H1 (cell line): ENCODE measurements at places on chromosomes 7 and 10.

DNA sequence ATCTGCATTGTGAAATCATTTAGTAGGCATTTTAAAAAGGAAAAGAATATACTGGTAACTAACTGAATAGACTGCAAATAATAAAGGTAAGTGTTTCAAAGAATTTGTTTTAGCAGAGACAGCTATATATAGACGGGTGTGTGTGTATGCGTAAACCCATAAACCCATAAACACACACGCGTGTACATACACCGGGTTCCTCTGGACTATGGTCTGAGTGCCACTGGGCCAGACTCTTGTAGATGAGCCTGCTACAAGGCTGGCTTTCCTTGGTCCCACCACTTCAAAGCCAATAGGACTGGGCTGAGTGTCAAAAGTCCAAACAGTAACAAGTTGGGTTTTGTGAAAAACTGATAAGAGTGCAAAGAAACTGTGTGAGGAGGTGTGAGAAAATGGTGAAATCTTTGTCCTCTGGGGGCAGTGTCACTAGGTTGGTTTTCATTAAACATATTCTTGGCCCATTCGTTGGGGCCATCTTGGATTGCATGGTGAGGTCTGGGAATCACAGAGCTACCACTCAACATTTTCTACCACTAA lies 39.8 kb downstream of the GNA12 start:
- DNase-seq = no peak
- H3K36me3 ChIP-seq = no peaks in the 10 kb centered on the region
- peaks cover 20% of the 10 kb centered on the region for H3K4me1 ChIP-seq
- no peak overlapping the region for H3K27ac ChIP-seq
- H3K27me3 ChIP-seq = no peaks in the 10 kb centered on the region

GRCh38 chr7:138292951-138293350 lies 167.1 kb upstream of the TRIM24 start:
- no peak overlapping the region for H3K27ac ChIP-seq
- no peaks in the 10 kb centered on the region for H3K4me1 ChIP-seq
- no peak overlapping the region for H3K4me3 ChIP-seq
- no peaks in the 10 kb centered on the region; the same call in 1 of the 2 replicates for H3K36me3 ChIP-seq
- no peaks in the 10 kb centered on the region for H3K27me3 ChIP-seq
- no peak for DNase-seq

DNA sequence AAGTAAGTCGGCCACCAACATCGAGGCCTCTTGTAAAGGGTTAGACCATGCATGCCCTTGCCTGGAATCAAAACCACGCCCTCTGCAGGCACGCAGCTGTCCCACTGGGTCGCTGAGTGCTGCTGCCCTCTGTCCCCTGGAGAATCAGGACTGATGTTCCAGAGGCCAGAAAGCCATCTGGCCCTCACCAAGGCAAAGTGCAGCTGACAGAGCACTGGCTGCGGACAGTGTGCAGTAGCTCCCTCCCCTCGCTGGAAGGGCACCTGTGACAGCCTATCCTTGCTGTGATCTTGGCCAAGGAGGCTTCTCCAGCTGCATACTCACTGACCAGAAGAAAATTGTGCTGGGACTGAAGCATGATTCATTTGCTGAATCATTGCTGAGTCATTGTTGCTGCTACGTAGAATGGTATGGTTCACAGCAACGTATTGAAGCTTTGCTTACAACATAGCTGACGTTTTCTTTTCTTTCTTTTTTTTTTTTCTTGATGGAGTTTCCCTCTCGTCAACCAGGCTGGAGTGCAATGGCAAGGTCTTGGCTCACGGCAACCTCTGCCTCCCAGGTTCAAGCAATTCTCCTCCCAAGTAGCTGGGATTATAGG lies 30.4 kb downstream of the DDC start:
- H3K4me1 ChIP-seq = no peaks in the 10 kb centered on the region
- no peak overlapping the region for H3K27ac ChIP-seq
- no peak overlapping the region for H3K4me3 ChIP-seq
- no peaks in the 10 kb centered on the region for H3K36me3 ChIP-seq
- H3K27me3 ChIP-seq = no peaks in the 10 kb centered on the region
- DNase-seq = no peak

GRCh38 chr7:39633563-39634477 lies 10.4 kb downstream of the RALA start:
- no peaks in the 10 kb centered on the region for H3K4me1 ChIP-seq
- no peak overlapping the region for H3K4me3 ChIP-seq
- no peaks in the 10 kb centered on the region for H3K27me3 ChIP-seq
- H3K27ac ChIP-seq = no peak overlapping the region
- no peak for DNase-seq

DNA sequence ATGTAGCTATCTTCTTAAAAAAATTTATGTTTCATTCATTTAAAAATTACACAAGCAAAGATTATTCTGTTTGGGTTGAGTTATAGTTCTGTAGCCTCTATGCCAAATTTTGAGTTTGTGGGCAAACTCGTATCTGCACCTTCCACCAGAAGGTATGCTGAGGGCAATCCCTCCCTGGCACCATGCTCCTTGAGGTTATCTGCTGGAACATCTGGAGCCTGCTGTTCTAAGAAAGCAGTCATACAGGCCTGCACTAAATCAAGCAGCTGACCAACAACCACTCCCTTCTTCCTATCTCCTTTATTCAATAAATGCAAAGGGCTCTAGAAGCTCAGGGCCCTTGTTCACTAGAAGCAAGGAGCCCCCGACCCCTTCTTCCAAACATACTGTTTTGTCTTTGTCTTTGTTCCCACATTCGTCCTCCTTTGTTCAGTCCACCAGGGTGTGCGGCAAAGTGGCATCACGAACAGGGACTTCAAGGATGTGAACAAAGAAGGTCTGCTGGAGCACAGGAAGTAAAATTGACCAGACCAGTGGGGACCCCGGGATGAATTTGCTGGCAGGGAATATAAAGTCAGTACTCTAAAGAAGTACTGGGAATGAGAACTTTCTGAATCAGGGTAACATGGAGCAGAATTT lies 36.4 kb downstream of the OR13A1 start:
- no peak overlapping the region for H3K27ac ChIP-seq
- DNase-seq = no peak
- no peaks in the 10 kb centered on the region for H3K27me3 ChIP-seq
- peaks cover 8% of the 10 kb centered on the region; the same call in 1 of the 2 replicates for H3K4me1 ChIP-seq
- H3K36me3 ChIP-seq = no peaks in the 10 kb centered on the region

- H3K4me1 ChIP-seq = peaks cover 13% of the 10 kb centered on the region; the same call in 1 of the 2 replicates
- peaks cover 17% of the 10 kb centered on the region for H3K36me3 ChIP-seq
- H3K27ac ChIP-seq = no peak overlapping the region
- no peak for DNase-seq
Measured at GRCh38 chr7:98877692-98878364, 504 bp upstream of the TRRAP start.

DNA sequence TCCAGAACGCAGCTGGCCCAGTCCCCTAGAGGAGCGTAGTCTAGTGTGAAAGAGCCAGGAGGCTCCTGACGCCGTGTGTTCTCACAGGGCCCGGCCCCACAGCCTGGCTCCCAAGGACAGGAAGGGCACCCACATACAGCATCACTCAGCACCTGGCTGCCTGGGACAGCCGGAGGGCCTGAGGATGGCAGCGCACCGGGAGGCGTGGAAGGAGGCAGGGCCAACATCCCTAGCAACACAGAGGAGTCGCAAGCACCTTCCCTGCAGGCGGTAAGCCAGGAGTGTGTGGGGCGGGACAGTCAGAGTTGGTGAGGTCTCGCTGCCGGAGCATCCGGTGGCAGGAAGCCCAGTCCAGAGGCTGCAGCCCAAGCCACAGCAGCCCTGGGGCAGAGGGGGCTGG lies 125.8 kb downstream of the MAD1L1 start:
- no peak overlapping the region for H3K27ac ChIP-seq
- peaks cover 44% of the 10 kb centered on the region for H3K4me1 ChIP-seq
- H3K36me3 ChIP-seq = no peaks in the 10 kb centered on the region; the same call in 1 of the 2 replicates
- no peak for DNase-seq
- H3K27me3 ChIP-seq = no peaks in the 10 kb centered on the region

DNA sequence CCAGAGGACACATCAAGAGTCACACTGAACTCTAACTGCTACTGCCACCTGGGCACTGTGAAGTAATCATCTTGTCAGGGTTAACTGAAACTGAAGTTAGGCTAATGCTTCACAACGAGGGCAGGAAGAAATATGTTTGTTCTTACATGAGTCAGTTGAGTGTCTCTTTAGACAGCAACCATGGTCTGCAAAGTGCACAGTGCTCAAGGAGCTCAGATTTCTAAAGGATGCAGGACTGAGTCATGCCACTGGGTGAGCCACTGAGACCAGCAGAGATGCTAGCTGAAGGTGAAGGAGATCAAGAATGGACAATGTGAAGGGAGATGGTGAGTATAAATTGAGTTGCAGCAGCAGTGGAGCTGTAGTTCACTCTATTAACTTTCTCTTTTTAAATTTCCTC lies 76.0 kb upstream of the CTTNBP2 start:
- no peaks in the 10 kb centered on the region for H3K4me1 ChIP-seq
- DNase-seq = no peak
- H3K27me3 ChIP-seq = no peaks in the 10 kb centered on the region
- no peak overlapping the region for H3K27ac ChIP-seq

DNA sequence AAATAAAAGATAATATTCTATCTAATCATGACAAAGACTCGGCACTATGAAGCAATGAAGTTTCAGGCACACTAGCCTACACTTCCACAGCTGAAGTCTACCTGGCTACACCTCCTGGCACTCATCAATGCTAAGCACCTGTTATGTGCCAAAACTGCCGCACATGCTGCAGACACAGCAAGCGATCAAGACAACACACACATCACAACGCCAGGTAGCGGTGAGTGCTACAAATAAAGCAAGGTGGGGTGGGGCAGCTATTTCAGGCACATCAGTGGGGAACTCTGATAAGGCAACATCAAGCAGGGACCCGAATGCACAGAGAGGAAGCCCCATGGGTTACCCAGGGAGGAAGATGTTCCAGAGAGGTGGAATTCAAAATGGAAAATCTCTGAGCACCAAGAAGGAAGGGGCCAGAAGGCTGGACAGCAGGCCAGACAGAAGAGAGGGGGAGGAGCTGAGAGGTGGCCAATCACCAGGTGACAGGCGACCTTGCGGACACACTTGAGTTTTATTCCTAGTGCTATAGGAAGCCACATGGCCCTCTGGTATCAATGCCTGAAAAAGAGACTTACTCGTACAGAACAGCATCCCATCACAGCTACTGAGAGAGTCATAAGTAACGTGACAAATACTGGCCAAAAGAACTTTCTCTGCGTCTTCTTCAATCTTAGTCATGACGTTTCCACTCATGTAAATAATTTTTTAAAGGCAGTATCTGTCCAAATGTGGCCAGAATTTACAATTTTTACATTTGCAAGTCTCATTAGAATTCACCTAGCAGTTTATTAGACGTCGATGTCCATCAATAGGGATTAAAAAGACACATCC lies 8.0 kb downstream of the PSAP start:
- H3K27me3 ChIP-seq = no peaks in the 10 kb centered on the region
- H3K4me3 ChIP-seq = no peak overlapping the region
- no peak for DNase-seq
- H3K4me1 ChIP-seq = peaks cover 6% of the 10 kb centered on the region
- H3K36me3 ChIP-seq = no peaks in the 10 kb centered on the region

DNA sequence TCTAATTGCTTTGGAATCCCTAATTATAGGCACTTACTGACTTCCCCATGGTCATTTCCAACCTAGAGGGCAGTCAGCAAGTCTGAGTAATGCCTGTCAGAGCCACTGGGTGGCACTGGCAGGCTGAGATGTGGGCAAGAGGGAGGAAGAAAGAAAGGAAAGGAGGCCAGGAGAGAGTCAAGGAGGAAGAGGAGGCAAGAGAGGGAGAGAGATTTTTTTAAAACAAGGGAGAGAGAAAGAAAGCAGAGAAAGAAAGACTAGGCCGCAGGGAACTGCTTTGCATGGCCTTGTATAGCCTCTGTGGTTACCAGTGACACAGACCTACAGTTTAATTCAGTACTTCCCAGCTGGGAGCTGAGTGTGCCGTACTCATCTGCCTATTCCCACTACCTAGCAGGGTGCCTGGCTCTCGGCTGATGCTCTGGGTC lies 210.4 kb upstream of the ADO start:
- no peak overlapping the region for H3K4me3 ChIP-seq
- H3K36me3 ChIP-seq = no peaks in the 10 kb centered on the region
- no peaks in the 10 kb centered on the region for H3K4me1 ChIP-seq
- H3K27me3 ChIP-seq = no peaks in the 10 kb centered on the region
- peak; percentile 74 for DNase-seq
- no peak overlapping the region for H3K27ac ChIP-seq

DNA sequence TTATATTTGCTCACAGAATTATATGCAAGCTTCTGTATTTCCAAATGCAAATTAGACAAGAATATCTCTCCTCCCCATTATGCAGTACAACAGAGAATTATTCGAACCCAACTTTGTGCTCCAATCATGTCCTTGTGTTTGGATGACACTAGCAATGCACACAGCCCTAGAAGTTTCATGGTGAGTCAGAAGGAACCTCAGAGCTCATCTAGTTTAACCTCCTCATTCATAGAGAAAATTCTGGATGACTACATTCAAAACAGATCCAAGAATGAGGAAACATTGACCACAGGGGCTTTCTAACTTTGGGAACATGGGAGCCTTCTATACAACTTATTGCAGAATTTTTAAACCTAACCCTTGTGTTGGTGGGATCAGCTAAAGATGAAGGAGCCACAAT lies 12.8 kb upstream of the ARID5B start:
- no peaks in the 10 kb centered on the region for H3K36me3 ChIP-seq
- H3K4me3 ChIP-seq = no peak overlapping the region
- no peaks in the 10 kb centered on the region for H3K4me1 ChIP-seq

- no peaks in the 10 kb centered on the region for H3K36me3 ChIP-seq
- peak overlapping the region; percentile 90 for H3K27ac ChIP-seq
- H3K27me3 ChIP-seq = no peaks in the 10 kb centered on the region
- no peak for DNase-seq
- H3K4me3 ChIP-seq = peak overlapping the region; percentile 88
Measured at GRCh38 chr7:112940314-112940732, 146.3 kb downstream of the GPR85 start.

- no peak overlapping the region for H3K4me3 ChIP-seq
- no peak overlapping the region for H3K27ac ChIP-seq
Measured at GRCh38 chr10:79376751-79377556, 29.7 kb downstream of the PPIF start.
